Heart left ventricle (tissue), 16 donors: ENCODE measurements at places on chromosomes 6 and 20. TPM values are rescaled to one million over a fixed set of nuclear protein-coding genes. Genes with fewer than 3 reads are reported as not detected.

- no peak overlapping the region for H3K4me3 ChIP-seq
- H3K27me3 ChIP-seq: no peaks in the 10 kb centered on the region
- no peak overlapping the region for H3K27ac ChIP-seq
- DNase-seq: no peak
- no peaks in the 10 kb centered on the region for H3K4me1 ChIP-seq
- no peaks in the 10 kb centered on the region for H3K36me3 ChIP-seq
These were observed 3.4 kb upstream of the SCML4 start for GRCh38 chr6:107827541-107827940.

- no peaks in the 10 kb centered on the region for H3K36me3 ChIP-seq
- no peaks in the 10 kb centered on the region for H3K27me3 ChIP-seq
These were observed 453.1 kb upstream of the SLC35B3 start for GRCh38 chr6:8888468-8888867.

GRCh38 chr6:139587469-139587868, 213.0 kb upstream of the CITED2 start:
- no peaks in the 10 kb centered on the region for H3K36me3 ChIP-seq
- H3K4me3 ChIP-seq: no peak overlapping the region
- DNase-seq: no peak
- H3K27ac ChIP-seq: no peak overlapping the region

DNA sequence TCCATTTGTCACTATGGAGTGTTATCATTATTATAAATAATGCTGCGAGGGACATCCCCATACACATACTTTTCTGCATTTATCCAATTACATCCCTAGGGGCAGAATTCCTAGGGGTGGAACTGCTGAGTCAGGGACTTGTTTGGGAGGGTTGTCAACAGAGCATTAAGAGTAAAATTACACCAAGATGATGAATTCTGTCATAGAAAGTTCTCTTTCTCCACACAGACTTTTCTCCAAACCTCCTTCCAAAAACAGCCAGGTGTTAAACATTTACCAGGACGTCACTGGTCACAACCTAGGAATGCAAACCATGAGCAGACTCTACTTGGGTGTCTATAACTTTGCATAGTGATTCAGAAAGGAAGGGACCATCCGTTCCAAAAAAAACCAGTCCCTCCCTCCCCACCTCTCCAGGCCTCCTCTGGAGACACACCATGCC, 95.5 kb downstream of the PRND start:
- peaks cover 29% of the 10 kb centered on the region for H3K4me1 ChIP-seq
- no peak overlapping the region for H3K27ac ChIP-seq
- DNase-seq: no peak
- no peak overlapping the region for H3K4me3 ChIP-seq

GRCh38 chr6:32956176-32956575, 3.3 kb upstream of the HLA-DMA start:
- H3K4me1 ChIP-seq: no peaks in the 10 kb centered on the region
- no peak overlapping the region for H3K4me3 ChIP-seq
- H3K27me3 ChIP-seq: no peaks in the 10 kb centered on the region
- H3K36me3 ChIP-seq: no peaks in the 10 kb centered on the region
- H3K27ac ChIP-seq: no peak overlapping the region
- DNase-seq: no peak

The C6orf15 gene
- not detected for polyA plus RNA-seq

DNA sequence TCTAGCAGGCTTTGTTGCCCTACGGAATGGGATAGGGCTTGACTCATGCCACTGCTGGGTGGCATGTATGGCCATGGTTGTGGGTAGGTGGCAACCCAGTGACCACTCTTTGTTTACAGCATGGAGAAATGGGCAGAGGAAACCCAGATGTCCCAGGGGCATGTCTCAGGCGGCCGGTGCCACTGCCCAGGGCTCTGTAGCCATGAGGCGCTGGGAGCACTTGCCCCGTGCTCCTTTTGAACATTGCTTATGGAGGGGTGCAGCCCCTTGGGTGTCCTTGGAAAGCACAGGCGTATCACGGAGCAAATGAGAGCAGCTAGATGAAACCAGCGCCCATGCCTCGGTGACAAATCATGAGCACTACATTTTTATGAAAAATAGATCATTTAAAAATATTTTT, 212.5 kb upstream of the ECI2 start:
- no peak overlapping the region for H3K4me3 ChIP-seq
- no peak overlapping the region for H3K27ac ChIP-seq
- DNase-seq: no peak
- H3K36me3 ChIP-seq: no peaks in the 10 kb centered on the region
- H3K4me1 ChIP-seq: peaks cover 20% of the 10 kb centered on the region

The SLC22A1 gene
- polyA plus RNA-seq: 0.23 TPM

The RNF217 gene
- polyA plus RNA-seq: 8.1 TPM
